Natural killer cell (primary cell): ENCODE measurements at places on chromosomes 12 and 14. TPM values are rescaled to one million over a fixed set of nuclear protein-coding genes. Genes with fewer than 3 reads are reported as not detected.
A peak's percentile ranks its signal among the peaks of the same experiment; 100 is the strongest.

CFAP54 gene
- total RNA-seq: 1.5 TPM

- peaks cover 48% of the 10 kb centered on the region for H3K4me1 ChIP-seq
- no peak overlapping the region for H3K4me3 ChIP-seq
- no peak overlapping the region for H3K27ac ChIP-seq
- no peaks in the 10 kb centered on the region for H3K36me3 ChIP-seq
Measured at GRCh38 chr14:77183896-77184295, 2.3 kb downstream of the TMEM63C start.

GRCh38 chr12:6765634-6766581, at the start of gene PTMS:
TSS of gene PTMS (plus strand) at chr12:6766363. CDS start at chr12:6766706, 343 bp downstream.
- H3K27me3 ChIP-seq: peaks cover 10% of the 10 kb centered on the region
- no peaks in the 10 kb centered on the region for H3K36me3 ChIP-seq
- DNase-seq: peak; percentile 44
- peak within 1 kb of the TSS; percentile 46 for H3K4me3 ChIP-seq
- H3K4me1 ChIP-seq: peaks cover 34% of the 10 kb centered on the region
- no peak within 1 kb of the TSS for H3K27ac ChIP-seq

DNA sequence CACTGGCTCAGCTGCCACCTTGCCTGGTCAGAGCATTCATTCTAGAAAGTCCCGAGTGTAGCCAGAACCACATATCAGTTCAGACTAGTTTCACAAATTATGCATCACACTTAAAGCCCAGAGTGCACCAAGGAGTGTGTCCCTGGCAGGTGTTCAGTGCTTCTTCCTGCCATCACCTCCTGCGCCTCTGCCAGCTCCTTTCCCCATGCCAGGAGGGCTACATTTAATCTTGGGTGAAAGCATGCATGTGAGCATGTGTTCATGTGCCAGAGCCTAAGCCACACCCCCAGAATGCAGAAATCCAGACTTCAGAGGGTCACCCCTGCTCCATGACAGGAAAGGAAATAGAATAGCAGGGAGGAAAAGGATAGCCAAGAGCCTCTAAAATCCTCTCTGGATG, 381.6 kb downstream of the DPF3 start:
- DNase-seq: no peak
- H3K4me3 ChIP-seq: no peak overlapping the region
- no peak overlapping the region for H3K27ac ChIP-seq
- H3K4me1 ChIP-seq: peaks cover 19% of the 10 kb centered on the region
- no peaks in the 10 kb centered on the region for H3K27me3 ChIP-seq

- H3K27me3 ChIP-seq: no peaks in the 10 kb centered on the region
- H3K4me3 ChIP-seq: no peak overlapping the region
- DNase-seq: no peak
- no peaks in the 10 kb centered on the region for H3K4me1 ChIP-seq
Measured at GRCh38 chr14:88818018-88818417, 6.4 kb upstream of the TTC8 start.
